H1 (cell line): ENCODE measurements at places on chromosomes 7 and 10.
A peak's percentile ranks its signal among the peaks of the same experiment; 100 is the strongest.

DNA sequence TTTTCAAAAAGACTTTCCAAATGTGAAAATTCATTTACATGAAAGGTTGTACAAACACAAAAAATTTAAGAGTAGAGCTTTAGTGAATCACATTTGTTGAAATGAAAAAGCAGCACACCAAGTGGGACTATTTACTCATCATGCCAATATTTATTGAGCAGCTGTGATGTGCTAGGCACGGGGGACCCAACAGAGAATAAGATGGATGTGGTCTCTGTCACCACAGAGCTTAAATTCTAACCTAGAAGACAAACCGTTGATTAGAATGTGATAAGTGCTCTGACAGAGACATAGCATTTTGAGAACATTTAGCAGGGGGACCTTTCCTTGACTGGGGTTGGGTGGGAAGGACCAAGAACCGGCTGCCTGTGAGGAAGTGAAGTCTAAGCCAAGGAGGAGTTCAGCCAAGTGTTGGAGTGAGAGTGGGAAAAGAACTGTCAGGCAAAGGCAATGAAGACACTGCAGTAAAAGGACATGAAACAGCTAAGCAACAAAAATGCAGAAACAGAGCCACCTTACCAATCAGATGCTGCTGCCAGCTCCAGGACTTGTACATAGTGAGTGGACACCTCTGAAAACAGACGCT is 19.1 kb downstream of the ADAM12 start:
- H3K27me3 ChIP-seq, result no peaks in the 10 kb centered on the region
- no peaks in the 10 kb centered on the region for H3K36me3 ChIP-seq
- no peak for DNase-seq
- H3K27ac ChIP-seq, result no peak overlapping the region
- H3K4me3 ChIP-seq, result no peak overlapping the region

- H3K27ac ChIP-seq, result no peak overlapping the region
- peaks cover 2% of the 10 kb centered on the region for H3K4me1 ChIP-seq
- no peaks in the 10 kb centered on the region for H3K36me3 ChIP-seq
- no peaks in the 10 kb centered on the region for H3K27me3 ChIP-seq
- no peak overlapping the region for H3K4me3 ChIP-seq
Observed at GRCh38 chr7:98372993-98373392, 27.9 kb downstream of the BAIAP2L1 start.

DNA sequence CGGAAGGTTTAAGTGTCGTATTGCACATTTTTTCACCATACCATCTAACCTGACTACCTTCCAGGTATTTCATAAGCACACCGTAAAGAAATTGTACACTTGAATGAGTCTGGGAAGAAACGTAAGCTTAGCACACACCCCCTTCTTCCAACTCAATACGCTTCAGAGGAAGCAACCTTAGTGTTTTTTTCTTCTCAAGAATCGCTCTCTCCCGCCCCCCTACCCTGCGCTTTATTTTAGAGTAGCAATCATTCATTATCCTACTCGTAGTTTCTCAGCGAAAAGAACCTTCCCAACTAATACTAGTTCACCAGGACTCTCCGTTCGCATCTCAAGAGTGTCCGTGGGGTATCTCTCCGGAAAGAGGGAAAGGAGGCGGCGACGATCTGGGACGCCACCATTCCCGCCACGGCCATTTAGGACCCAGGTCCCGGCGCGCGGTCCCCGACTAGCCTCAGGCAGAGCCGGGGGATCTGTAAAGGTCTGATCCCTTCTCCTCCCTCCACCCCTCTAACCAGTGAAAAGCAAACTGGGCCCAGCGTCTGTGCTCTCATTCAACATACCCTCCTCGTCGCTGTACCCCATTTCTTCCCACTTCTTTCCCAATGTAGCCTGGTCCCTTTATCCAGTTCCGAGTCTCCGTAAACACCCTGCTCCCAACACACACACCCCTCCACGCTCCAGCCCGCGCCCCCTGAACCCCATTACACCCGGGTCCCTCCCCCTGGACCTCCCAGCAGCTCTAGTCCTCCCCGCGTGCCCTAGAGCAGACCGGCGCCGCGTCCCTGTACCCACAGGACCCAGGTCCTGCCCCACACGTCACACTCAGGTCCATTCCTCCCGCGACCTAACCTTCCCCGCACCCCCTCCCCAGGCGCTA is 16.0 kb downstream of the MYOZ1 start:
- H3K27me3 ChIP-seq, result no peaks in the 10 kb centered on the region
- H3K4me1 ChIP-seq, result no peaks in the 10 kb centered on the region; the same call in 1 of the 2 replicates
- peak overlapping the region; percentile 82 for H3K27ac ChIP-seq
- no peak for DNase-seq

GRCh38 chr10:7003831-7004395 is 406.9 kb downstream of the SFMBT2 start:
- no peak overlapping the region for H3K4me3 ChIP-seq
- H3K27me3 ChIP-seq, result no peaks in the 10 kb centered on the region
- no peaks in the 10 kb centered on the region for H3K36me3 ChIP-seq
- DNase-seq, result no peak
- H3K4me1 ChIP-seq, result no peaks in the 10 kb centered on the region

GRCh38 chr10:4181081-4181480 is 396.1 kb upstream of the KLF6 start:
- H3K27me3 ChIP-seq, result no peaks in the 10 kb centered on the region
- H3K4me3 ChIP-seq, result no peak overlapping the region
- DNase-seq, result no peak

DNA sequence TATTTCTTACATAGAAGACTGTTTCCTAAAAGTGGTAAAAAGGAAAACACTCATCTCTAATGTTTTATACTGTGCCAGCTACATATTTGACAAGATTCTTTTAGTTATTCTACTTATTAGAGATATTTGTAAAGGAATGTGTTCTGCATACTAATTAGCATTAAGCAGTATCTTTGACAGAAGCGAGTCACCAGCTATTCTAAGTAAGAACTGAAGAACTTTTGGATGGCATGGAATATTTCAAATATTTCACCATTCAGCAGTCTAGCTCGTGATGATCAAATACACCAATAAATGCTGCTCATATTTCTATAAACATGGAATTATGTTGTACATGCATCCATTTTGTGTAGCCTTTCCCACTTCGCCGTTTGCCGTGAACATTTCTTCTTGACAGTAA is 241.6 kb upstream of the TCF7L2 start:
- no peak overlapping the region for H3K4me3 ChIP-seq
- no peaks in the 10 kb centered on the region for H3K36me3 ChIP-seq
- no peak overlapping the region for H3K27ac ChIP-seq
- H3K27me3 ChIP-seq, result no peaks in the 10 kb centered on the region

GRCh38 chr7:100170101-100170897 is 1.9 kb upstream of the GAL3ST4 start:
- no peak overlapping the region for H3K4me3 ChIP-seq
- peaks cover 8% of the 10 kb centered on the region; the same call in 1 of the 2 replicates for H3K36me3 ChIP-seq
- no peak for DNase-seq
- no peak overlapping the region for H3K27ac ChIP-seq

GRCh38 chr10:66085906-66086305 is 839.9 kb upstream of the LRRTM3 start:
- no peaks in the 10 kb centered on the region for H3K36me3 ChIP-seq
- no peak for DNase-seq
- H3K27me3 ChIP-seq, result no peaks in the 10 kb centered on the region
- no peaks in the 10 kb centered on the region for H3K4me1 ChIP-seq

DNA sequence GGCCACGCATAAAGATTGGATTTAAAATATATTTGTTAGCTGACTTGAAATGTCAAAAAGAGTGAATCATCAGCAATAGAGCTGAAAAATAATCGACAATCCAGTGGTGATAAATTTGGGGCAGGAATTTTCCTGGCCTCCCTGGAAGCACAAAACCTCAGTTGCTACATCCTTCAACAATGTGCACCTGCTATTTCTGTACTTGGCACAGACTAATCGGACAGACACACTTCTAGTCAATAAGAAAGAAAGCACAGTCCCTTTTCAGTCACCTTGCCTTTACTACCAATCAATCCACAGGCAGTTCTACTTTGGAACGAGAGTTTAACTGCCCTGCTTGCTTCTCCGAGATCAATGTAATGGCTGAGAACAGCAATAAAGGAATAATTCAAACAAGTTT is 96.7 kb upstream of the NOBOX start:
- H3K36me3 ChIP-seq, result no peaks in the 10 kb centered on the region
- H3K4me3 ChIP-seq, result no peak overlapping the region
- no peaks in the 10 kb centered on the region for H3K4me1 ChIP-seq
- no peaks in the 10 kb centered on the region for H3K27me3 ChIP-seq
- no peak for DNase-seq

DNA sequence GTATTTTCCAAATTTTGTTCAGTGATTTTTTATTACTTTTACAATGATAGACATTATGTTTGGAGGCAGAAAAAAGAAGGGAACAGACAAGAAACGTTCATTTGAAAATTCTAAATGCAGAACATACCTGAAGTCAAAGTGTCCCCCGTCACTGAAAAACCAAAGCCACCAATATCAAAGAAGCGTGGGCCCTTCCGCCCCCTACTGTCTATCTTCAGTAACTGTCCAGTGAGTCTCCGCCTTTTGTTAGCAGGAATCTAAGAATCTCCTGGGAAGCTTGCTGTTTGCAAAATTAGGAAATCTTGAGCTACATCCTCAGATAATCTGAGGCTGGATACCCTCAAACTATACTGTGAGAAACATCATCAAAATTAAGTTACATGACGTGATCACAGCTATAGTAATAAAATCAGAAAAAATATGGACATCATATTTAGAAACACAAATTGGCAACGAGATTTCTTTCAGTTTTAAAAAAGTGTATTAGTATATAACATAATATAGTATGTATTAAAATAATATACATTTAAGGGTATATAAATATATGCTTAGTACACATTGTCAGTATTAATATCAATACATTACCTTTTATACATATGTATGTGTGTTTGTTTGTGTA is 169.3 kb upstream of the AKR1E2 start:
- DNase-seq, result no peak
- no peaks in the 10 kb centered on the region for H3K4me1 ChIP-seq
- no peaks in the 10 kb centered on the region for H3K36me3 ChIP-seq
- no peak overlapping the region for H3K27ac ChIP-seq
- H3K27me3 ChIP-seq, result no peaks in the 10 kb centered on the region; the same call in 1 of the 2 replicates
- H3K4me3 ChIP-seq, result no peak overlapping the region

GRCh38 chr10:119872860-119873681 is 428 bp upstream of the MCMBP start:
- H3K4me3 ChIP-seq, result peak overlapping the region; percentile 65
- no peaks in the 10 kb centered on the region for H3K4me1 ChIP-seq
- H3K36me3 ChIP-seq, result no peaks in the 10 kb centered on the region
- no peaks in the 10 kb centered on the region for H3K27me3 ChIP-seq
- peak; percentile 84 for DNase-seq

DNA sequence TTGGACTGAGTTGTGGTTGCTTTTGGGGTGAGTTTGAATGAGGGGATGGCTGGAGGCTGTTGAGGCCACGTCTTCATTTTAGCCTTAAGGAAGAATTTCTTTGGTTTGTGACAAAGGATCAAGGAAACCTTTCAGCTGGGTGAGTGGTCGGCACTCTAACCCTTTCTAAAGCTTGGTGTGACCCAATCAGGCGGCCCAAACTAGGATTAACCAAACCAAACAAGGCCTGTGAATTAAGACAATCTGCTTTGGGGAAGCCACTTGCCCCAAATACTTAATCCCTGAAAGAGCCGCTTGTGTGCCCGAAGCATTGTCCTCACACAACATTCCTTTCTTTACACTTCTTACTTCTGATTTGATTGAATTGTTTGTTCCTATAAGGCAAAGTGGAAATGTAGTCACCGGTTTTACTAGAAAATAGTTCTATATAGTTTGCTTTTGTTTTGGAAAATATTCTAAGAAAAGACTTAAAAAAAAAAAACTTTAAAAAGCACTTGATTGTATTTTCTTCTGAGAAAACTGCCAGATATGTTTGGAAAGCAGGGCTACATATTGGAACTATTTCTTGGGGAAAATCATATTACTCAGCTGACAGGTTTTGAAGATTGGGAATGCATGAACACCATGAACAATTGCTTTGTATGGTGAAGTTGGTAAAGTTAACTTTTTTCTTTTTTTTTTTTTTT is 272.4 kb upstream of the BMPER start:
- no peak for DNase-seq
- no peaks in the 10 kb centered on the region for H3K36me3 ChIP-seq
- no peak overlapping the region for H3K27ac ChIP-seq
- no peaks in the 10 kb centered on the region for H3K27me3 ChIP-seq

GRCh38 chr7:73726083-73726466 is 6.6 kb upstream of the STX1A start:
- H3K27me3 ChIP-seq, result no peaks in the 10 kb centered on the region
- no peaks in the 10 kb centered on the region for H3K4me1 ChIP-seq
- no peak overlapping the region for H3K27ac ChIP-seq
- H3K4me3 ChIP-seq, result no peak overlapping the region
- DNase-seq, result no peak

DNA sequence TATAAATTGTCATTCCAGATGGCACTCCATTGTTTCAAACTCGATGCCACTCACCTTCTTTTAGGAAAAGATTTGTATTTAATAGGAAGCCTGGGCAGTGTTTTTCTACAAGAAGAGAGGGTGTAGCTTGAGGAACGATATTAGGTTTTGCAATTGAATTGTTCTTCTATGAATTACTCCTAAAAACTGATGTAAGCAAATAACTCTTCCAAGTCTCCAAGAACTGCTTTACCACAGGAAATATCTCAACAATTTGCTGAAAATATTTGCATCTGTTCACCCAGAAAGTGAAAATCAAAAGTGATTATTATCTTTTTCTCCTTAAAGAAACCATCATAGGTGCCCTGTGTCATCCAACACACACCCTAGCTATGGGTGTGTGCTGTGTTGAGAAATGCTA is 261.3 kb upstream of the MEOX2 start:
- DNase-seq, result no peak
- H3K27ac ChIP-seq, result no peak overlapping the region
- no peak overlapping the region for H3K4me3 ChIP-seq

- no peaks in the 10 kb centered on the region for H3K36me3 ChIP-seq
- no peak for DNase-seq
- H3K4me1 ChIP-seq, result no peaks in the 10 kb centered on the region
- H3K4me3 ChIP-seq, result no peak overlapping the region
- H3K27ac ChIP-seq, result no peak overlapping the region
Observed at GRCh38 chr7:142477079-142477651, 219.3 kb upstream of the PRSS58 start.

- H3K36me3 ChIP-seq, result no peaks in the 10 kb centered on the region
- DNase-seq, result no peak
- H3K4me1 ChIP-seq, result peaks cover 2% of the 10 kb centered on the region; the same call in 1 of the 2 replicates
- no peak overlapping the region for H3K4me3 ChIP-seq
- no peak overlapping the region for H3K27ac ChIP-seq
Observed at GRCh38 chr7:106175507-106175906, 63.4 kb upstream of the SYPL1 start.

- no peak overlapping the region for H3K4me3 ChIP-seq
- peaks cover 13% of the 10 kb centered on the region for H3K36me3 ChIP-seq
- no peaks in the 10 kb centered on the region; the same call in 1 of the 2 replicates for H3K4me1 ChIP-seq
- DNase-seq, result no peak
- H3K27me3 ChIP-seq, result no peaks in the 10 kb centered on the region
Observed at GRCh38 chr10:121865554-121865953, 62.3 kb downstream of the ATE1 start.
